ENCODE measurements at places on chromosomes 1 and 21.

DNA sequence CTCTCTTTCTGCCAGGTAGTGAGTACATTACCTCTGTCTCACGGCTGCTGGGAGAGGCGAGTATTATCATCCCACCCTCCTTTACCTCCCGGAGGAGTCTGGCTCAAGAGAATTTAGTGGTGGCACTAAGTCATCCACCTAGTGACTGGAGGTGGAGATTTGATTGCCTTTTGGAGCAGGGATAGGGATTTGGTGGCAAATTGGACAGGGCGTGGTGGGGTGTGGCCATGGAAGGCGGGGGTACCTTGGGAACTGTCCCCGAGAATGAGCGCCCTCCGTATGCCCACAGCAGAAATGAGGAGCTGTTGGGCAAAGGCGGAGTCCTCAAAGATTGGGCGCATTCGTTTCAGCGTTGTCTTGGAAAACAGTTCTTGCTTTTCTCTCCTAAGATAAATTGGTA, 32.1 kb upstream of the HMGN1 start:
- DNase-seq = peak; percentile 38

GRCh38 chr1:204837440-204838084, 33.1 kb upstream of the NFASC start:
- DNase-seq = peak; percentile 74

- peak; percentile 41 for DNase-seq
Observed at GRCh38 chr1:116409751-116410191, 36.7 kb downstream of the ATP1A1 start.

DNA sequence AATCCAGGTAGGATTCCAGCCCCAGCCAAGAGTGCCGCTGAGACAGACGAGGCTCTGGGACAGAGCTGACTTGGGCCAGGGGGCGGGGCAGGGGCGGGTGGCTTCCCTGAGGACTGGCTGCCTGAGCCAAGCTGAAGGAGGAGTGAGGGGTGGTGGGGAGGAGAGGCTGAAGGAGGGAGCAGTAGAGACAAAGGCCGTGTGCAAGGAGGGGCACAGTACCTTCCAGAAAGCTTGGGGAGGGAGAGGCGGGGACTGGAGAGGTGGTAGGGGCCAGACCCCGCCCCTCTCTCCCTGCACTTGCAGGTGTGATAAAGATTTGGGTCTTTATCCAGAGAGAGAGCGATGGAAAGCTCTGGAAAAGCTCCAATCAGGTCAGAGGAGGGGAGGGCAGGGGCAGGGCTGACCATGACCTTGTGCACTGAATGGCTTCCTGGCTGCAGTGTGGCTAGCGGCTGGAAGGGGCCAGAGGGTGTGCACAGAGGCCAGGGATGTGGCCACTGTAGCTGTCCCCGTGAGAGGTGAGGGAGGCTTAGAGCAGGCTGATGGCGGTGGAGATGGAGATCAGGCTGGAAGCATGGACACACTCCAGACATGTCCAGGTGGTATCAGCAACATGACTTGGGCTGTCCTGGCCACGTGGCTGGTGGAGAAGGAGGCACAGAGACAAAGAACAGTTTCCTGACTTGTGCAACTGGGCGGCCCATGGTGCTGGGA, 6.7 kb upstream of the EPHA8 start:
- no peak for DNase-seq

DNA sequence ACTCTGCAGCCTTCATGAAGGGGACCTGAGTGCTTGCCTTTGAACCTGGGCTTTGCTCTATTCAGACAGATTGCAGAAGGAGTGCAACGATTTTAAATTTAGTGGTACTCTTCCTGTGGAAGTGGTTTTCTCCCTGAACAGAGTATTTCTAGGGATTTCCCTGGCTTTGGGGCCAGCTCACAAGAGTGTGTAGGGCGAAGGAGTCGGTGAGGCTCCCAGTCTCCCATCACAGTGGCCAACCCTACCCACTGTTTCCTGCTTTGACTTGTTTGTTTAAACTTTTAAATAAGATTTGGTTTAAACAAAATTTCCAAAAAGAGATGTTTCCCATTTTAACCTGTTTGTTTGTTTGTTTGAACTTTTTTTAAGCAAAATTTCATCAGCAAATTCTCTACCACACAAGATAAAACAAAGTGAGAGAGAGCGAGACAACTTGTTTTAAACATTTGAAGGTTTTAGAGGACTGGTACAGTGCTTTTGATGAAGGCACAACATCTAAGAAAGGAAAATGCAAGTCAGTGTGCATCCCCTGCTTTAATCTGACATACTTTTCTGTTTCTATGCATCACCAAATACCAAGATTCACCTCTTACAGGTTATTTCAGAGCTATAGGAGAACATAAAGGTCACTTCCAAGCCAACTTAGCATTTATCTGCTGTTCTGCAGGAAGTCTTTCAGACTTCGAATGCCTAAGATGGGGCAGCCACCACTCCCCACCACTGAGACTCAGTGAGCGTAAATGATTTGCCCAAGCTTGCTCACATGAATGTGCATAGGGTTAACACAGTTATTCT, 6.6 kb downstream of the SELP start:
- DNase-seq = no peak

DNA sequence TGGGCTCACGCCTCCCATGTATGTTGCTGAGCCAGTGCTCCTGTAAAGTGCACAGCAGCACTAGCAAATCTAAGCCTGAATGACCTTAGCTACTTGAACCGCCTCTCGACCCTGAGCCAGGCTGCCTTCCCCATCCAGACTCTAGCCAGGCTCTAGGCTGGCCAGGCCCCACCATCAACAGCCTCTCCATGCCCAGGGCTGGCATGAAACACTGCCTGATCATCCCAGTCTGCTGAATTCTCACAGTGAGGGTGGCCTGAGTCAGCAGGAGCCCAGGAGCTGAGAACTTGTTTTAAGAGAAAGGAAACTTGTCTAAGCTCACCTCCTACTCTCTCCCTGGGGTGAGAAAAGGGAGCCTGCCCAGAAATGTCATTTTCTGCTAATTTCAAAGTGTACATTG, 733.3 kb downstream of the PTPRU start:
- DNase-seq = no peak
